ENCODE measurements at places on chromosomes 7 and 10.

- no peak for DNase-seq
These were observed 251.0 kb upstream of the TAC1 start for GRCh38 chr7:97480772-97481390.

- peak; percentile 30 for DNase-seq
These were observed 5.6 kb downstream of the C10orf105 start for GRCh38 chr10:71714031-71714410.

- DNase-seq, result peak; percentile 28
These were observed 158.0 kb downstream of the AUTS2 start for GRCh38 chr7:69756235-69756634.

- DNase-seq, result no peak
These were observed 116.4 kb downstream of the ITGB8 start for GRCh38 chr7:20447021-20447650.

DNA sequence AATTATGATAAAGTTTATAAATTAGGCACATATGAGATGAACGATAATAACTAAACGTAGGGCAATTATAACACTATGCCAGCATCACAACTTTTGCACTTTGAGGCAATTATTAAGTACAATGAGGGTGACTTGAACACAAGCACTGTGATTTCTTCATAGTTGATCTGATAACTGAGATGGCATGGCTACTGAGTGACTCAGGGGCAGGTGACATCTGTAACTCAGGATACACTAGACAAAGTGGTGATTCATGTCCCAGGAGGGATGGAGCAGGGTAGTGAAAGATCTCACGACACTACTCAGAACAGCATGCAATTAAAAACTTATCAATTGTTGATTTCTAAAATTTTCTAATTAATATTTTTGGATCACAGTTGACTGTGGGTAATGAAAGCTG lies 98.3 kb upstream of the ARHGAP21 start:
- DNase-seq, result peak; percentile 20

DNA sequence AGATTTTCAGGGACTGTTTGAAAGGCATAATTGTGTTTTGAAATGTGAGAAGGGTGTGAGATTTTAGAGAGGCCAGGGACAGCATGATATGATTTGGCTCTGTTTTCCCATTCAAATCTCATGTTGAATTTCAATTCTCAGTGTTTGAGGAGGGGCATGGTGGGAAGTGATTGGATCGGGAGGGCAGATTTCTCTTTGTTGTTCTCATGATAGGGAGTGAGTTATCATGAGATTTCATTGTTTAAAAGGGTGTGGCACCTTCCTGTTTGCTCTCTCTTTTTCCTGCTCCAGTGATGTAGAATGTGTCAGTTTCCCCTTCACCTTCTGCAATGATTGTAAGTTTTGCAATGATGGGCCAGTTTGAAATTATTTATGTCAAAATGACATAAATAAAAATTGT lies 113.0 kb upstream of the PCDH15 start:
- no peak for DNase-seq

DNA sequence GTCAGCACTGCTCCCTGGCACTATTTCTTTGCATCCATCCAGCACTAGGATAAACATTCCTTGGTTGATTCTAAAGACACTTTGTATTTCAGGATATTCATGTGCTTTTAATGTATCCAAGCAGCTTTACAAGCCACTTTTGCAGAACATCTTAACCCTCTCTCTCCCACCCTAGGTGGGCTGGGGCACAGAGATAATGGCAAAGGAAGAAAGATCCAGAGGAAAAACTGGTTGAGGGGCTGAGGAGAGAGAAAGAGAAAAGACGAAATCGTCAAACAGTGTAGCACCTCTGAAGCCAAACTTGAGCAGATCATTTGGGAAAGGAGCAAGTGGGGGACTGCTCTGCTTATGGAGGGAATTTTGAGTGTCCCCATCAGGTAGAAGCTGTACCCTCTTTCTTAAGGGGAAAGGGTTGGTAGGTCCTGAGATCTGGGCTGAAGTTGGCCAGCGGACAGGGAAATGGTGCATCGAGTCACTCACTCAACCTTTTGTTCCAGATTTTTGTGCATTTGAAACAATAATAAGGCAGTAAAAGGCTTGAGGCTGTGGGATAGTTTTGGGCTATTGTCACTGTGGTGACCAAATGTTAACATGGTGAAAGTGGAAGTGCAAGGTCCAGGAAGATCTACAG lies 4.2 kb upstream of the HOXA13 start:
- no peak for DNase-seq

- peak; percentile 15 for DNase-seq
These were observed 63.7 kb downstream of the ARHGAP12 start for GRCh38 chr10:31864834-31865518.

- no peak for DNase-seq
These were observed 16.0 kb downstream of the CHST15 start for GRCh38 chr10:124077208-124077993.

- DNase-seq, result peak; percentile 72
These were observed 25.5 kb downstream of the KLHDC10 start for GRCh38 chr7:130095812-130096211.

GRCh38 chr10:84088626-84089025 lies 50.7 kb upstream of the GHITM start:
- no peak for DNase-seq

DNA sequence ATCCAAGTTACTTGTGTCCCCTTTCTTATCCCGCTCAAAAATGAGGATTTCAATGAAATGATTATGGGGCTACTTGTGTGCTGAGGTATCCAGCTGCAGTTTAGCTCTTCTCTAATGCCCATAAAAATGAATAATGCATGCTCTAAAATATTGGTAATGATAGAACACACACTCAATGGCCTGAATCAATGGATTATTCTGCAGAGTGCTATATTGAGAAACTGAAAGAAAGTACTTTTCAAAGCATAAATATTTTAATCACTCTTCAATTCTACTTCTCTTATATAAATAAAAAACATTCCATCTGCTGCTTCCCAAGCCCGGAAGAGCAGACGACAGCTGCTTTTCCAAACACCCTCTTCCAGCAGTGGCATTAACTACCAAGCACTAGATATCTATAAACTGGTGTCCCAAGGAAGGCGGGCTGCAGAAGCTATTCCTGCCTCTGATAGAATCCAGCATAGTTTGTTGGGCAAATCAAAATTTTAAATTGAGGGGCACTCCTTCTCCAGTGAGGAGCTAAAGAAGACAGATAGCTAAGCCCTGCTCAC lies 284.9 kb upstream of the AOAH start:
- no peak for DNase-seq

DNA sequence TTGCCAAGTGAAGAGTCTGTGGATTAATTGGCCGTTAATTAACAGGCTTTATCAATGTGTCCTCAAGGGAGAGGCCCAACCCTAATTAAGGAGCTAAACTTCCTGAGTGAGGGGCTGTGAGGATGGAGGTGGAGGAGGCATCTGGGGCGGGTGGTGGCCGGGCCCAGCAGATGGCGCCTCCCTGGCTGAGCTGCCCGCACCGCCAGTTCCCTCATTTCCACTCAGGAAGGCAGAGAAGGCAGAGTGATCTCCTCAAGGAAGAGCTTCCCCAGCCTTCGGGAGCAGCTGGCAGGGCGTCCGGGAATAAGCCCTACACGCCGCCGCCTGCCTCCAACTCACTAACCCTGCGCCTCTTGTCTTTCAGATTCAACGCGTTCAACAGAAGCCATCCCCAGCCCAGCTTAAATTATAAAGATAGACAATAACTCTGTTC lies 112.2 kb downstream of the CYTH3 start:
- peak; percentile 95 for DNase-seq

DNA sequence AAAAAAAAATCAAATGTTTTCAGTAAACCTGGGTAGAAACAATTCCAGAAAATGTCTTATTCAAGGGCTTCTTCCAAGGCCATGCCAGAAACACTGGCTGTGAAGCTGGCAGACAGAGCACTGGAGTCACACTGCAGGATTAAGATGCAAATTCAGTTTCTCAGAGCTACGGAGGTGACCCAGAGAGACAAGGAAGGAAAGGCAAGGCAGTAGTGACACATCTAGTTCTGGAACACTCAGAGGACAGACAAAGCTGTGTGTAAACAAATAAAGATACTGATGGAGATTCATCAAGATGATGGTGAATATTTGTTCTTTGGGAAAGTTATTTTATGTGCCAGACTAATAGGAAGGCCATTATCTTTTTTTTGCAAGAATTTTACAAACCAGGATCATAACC lies 608.3 kb upstream of the C7orf33 start:
- no peak for DNase-seq

DNA sequence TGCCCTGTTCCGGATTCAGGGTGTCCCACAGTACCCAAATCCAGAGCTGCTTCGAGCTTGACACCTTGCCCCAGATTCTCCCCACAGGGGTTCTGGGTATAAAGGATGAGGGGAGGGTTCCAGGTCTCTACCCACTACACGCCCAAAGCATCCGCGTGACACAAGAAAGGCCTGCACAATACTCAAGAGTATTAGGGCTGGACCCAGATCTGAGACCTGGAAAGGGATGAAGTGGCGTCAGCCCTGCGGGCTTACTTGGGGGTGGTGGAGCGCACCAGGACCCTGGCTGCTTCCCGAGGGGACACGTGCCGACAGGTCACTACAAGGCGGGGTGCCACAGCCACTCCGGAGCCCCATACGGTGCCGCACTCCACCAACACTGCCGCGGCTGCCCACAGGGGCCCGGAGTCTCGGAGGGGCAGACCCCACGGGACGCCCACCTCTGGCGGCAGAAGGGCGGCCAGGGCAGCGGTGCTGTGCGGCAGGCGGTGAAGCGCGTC lies 1.3 kb downstream of the TYSND1 start:
- no peak for DNase-seq

DNA sequence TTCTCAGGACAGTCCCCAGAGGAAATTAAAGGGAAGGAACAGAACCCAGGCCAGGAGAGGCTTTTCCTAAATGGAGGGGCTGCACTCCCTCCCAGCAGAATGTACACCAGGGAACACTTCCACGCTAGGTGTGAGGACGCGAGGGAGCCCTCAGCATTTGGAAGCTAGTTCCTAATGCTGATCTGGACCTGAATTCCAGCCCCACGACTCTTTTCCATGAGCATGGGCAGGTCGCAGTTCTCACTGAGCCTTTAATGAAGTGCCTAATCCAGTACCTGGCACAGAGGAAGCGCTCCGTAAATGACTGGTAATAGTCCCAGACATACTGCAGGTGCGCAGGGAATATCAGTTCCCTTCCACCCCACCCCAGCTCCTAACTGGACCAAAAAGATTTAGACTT lies 1.1 kb downstream of the ALOX5 start:
- DNase-seq, result no peak

DNA sequence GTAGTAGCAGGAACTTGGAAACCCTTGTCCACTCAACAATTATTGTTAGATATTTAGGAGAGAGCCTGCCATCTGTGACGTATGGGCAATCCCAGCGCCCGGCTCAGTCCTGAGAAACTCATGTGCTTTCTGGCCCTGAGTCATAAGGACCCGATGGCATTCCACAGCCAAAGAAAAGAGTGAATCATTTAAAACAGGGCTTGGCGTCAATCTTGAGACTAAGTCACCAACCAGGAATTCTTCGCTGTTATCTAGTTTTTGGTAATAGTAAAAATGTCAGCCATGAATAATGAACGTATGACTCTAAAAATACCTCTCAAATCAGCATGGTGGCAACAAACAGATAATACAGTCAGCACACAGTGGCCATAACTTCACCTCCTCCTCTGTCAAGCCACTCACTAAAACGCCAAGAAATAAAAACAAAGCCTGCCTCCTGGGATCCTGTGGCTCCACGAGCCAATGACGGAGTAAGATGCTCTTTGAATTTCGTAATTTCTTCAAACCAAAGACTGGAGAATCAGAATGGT lies 140.8 kb downstream of the ADAM12 start:
- DNase-seq, result peak; percentile 92

DNA sequence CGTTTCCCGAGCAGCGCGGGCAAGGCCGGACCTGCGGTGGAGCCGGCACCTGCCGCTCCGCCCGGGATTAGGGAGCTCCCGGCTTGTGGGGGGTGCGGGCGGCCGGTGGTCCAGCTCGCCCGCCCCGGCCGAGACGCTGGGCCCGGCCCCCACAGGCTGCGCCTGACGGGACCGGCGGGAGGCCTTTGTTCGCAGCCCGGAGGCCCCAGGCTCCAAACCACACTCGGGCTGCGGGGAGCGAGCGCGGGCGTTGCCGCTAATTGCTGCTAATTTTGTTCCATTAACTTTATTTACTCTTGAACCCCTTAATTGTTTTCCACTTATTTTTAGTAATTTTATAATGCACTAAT lies 9.6 kb downstream of the UNCX start:
- no peak for DNase-seq
